ENCODE measurements at places on chromosomes 1 and 21. TPM values are rescaled to one million over a fixed set of nuclear protein-coding genes. Genes with fewer than 3 reads are reported as not detected.

Gene CAMK2N1
- 5.9 TPM for polyA plus RNA-seq

Gene OPRD1
- 0.74 TPM for polyA plus RNA-seq

Gene PPM1J
- polyA plus RNA-seq = 3.8 TPM

Gene KRTAP21-2
- not detected for polyA plus RNA-seq

Gene CD48
- polyA plus RNA-seq = 2.1 TPM
